ENCODE measurements at places on chromosomes 11 and 22. TPM values are rescaled to one million over a fixed set of nuclear protein-coding genes. Genes with fewer than 3 reads are reported as not detected.

TEX54 gene
- not detected for total RNA-seq

NXF1 gene
- total RNA-seq, result 271 TPM

DNA sequence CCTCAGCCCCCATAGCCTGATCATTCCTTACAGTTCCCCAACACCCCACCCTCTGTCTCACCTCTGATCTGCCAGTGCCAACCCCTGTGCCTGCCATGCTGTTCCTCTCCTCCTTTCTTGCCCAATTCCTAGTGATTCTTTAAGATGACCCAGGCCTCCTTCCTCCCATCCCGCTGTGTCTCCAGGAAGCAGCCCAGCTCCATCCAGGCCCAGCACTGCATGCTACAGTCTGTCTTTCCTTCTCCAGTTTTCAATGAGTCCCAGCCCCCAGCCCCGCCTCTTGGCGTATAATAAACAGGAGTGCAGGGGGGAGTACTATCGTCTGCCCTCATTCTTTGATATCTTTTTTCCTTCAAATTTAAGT is 12.3 kb downstream of the LTBP3 start:
- peak overlapping the region; percentile 93 for H3K27ac ChIP-seq
- H3K36me3 ChIP-seq, result peaks cover 9% of the 10 kb centered on the region
- H3K4me3 ChIP-seq, result peak overlapping the region; percentile 55
- peaks cover 41% of the 10 kb centered on the region for H3K4me1 ChIP-seq
- DNase-seq, result no peak

- peaks cover 31% of the 10 kb centered on the region for H3K27me3 ChIP-seq
- DNase-seq, result no peak
- peaks cover 2% of the 10 kb centered on the region for H3K36me3 ChIP-seq
- no peaks in the 10 kb centered on the region for H3K4me1 ChIP-seq
- no peak overlapping the region for H3K4me3 ChIP-seq
These were observed 79.4 kb upstream of the NAV2 start for GRCh38 chr11:19633276-19633675.

CREB3L1 gene
- total RNA-seq, result not detected

Measured in T-helper 17 cell (primary cell).